Activated naive CD8-positive, alpha-beta T cell treated with anti-CD3 and anti-CD28 coated beads, Interleukin-2, amount 10 ng/mL, durations not matched to agents 7 days and 5 days (primary cell): ENCODE measurements at places on chromosomes 13 and 19. TPM values are rescaled to one million over a fixed set of nuclear protein-coding genes. Genes with fewer than 3 reads are reported as not detected.

DNA sequence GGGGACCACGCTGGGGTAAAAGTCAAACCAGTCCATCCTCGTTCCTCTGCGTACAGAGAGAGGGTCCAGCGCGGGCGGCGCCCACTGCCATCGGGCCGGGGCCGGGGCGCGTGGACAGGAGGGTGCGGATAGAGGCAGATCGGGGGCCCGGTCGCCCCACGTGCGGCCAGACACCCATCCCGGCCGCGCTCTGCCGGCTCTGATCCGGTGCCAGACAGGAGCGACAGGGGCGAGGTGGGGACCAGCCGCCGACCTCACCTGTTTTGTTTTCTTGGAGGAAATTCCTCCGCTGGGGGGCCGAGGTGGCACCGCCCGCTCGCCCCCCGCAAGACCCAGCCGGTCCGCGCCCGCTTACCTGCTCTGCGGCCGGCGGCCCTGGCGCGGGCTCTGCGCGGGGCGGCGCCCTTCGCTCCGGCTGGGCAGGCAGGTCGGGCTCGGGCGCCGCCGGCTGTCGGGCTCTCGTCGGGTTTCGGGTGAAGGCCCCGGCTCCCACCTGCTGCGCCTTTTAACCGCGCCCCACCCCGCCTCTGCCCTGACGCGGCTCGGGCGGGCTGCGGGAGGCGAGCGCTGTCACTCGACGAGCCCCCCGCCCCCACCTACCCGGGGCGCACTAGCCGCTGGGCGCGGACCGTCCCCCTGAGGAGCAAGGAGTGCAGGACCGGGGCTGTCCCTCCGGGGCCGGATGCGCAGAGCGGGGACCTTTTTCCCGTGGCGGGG lies at the start of gene GJB6:
Gene GJB6 (minus strand): TSS at position 481 of the 717 bp plus-strand sequence. CDS start 8,839 bp downstream, outside the sequence.
- H3K27ac ChIP-seq, result peak within 1 kb of the TSS; percentile 84
- peaks cover 21% of the 10 kb centered on the region for H3K27me3 ChIP-seq
- peaks cover 12% of the 10 kb centered on the region for H3K4me1 ChIP-seq
- no peaks in the 10 kb centered on the region for H3K36me3 ChIP-seq

- H3K36me3 ChIP-seq, result peaks cover 15% of the 10 kb centered on the region
- H3K27me3 ChIP-seq, result no peaks in the 10 kb centered on the region
- peaks cover 3% of the 10 kb centered on the region for H3K4me1 ChIP-seq
- H3K4me3 ChIP-seq, result no peak overlapping the region
These were observed 28.7 kb upstream of the EPHX3 start for GRCh38 chr19:15260939-15261338.

- DNase-seq, result no peak
- no peak overlapping the region for H3K27ac ChIP-seq
- H3K36me3 ChIP-seq, result no peaks in the 10 kb centered on the region
- no peak overlapping the region for H3K4me3 ChIP-seq
- H3K27me3 ChIP-seq, result peaks cover 17% of the 10 kb centered on the region
- H3K4me1 ChIP-seq, result no peaks in the 10 kb centered on the region
These were observed 8.2 kb upstream of the PCDH9 start for GRCh38 chr13:67238277-67238859.

DNA sequence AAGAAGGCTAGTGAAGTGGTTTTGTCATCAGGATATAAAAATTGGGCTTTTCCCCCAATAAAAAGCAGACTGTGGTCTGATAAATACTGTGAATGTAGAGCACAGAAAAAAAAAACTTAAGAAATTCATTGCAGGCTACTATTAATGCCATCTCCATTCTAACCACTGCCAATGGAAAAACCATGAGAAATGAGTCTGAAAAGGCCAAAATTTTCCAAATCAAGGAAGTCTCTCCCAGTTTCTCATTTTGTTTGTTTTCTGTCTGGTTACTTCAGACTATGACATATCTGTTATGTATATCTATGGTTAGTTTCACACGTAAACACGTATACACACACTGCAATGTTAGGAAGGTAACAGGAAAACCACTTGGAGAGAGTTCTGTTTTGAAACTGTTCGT lies 193.6 kb upstream of the TSC22D1 start:
- no peak overlapping the region for H3K27ac ChIP-seq
- H3K36me3 ChIP-seq, result no peaks in the 10 kb centered on the region
- no peak for DNase-seq
- no peaks in the 10 kb centered on the region for H3K27me3 ChIP-seq

- H3K4me3 ChIP-seq, result peak overlapping the region; percentile 80
- peaks cover 25% of the 10 kb centered on the region for H3K27me3 ChIP-seq
- H3K27ac ChIP-seq, result peak overlapping the region; percentile 85
- peaks cover 16% of the 10 kb centered on the region for H3K4me1 ChIP-seq
- H3K36me3 ChIP-seq, result peaks cover 2% of the 10 kb centered on the region
These were observed 15.4 kb upstream of the IRGC start for GRCh38 chr19:43700395-43701000.

DNA sequence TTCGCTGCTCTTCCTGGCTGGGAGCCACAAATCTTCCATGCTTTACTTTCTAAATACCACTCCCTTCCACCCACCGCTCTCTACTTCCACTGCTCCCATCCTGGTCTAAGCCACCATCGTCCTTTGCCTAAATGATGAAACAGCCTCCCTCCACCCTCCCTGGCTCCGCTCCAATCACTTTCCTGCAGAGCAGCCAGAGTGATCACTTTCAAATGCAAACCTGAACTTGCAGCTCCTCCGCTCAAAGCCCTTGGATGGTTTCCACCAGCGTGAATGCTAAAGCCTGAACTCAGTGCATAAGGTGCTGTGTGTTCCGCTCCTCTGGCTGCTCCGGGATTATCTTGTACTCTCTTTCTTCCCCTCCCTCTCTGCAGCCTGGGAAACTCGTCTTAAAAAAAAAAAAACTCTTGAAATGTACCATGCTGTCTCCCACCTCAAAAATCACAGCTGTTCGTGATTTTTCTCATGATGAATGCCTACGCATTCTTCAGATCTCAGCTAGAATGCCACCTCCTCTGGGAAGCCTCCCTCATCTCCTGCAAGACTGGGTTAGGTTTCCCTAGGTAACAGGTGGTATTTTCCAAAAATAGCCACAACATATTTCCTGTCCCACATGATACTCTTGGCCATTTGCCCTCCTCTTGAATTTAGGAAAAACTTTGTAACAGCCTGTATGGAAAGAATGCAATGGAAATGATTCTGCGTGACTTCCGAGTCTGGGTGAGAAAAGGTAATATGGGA lies 3.7 kb upstream of the SIN3B start:
- H3K4me1 ChIP-seq, result peaks cover 22% of the 10 kb centered on the region
- H3K27me3 ChIP-seq, result peaks cover 21% of the 10 kb centered on the region
- no peaks in the 10 kb centered on the region for H3K36me3 ChIP-seq
- no peak for DNase-seq
- H3K27ac ChIP-seq, result peak overlapping the region; percentile 7

Gene OSCAR
- total RNA-seq, result 1.5 TPM
